ENCODE measurements at places on chromosomes 2 and 18. TPM values are rescaled to one million over a fixed set of nuclear protein-coding genes. Genes with fewer than 3 reads are reported as not detected.
A peak's percentile ranks its signal among the peaks of the same experiment; 100 is the strongest.

GRCh38 chr2:43736637-43737036, 37.2 kb upstream of the DYNC2LI1 start:
- no peak for DNase-seq

DNA sequence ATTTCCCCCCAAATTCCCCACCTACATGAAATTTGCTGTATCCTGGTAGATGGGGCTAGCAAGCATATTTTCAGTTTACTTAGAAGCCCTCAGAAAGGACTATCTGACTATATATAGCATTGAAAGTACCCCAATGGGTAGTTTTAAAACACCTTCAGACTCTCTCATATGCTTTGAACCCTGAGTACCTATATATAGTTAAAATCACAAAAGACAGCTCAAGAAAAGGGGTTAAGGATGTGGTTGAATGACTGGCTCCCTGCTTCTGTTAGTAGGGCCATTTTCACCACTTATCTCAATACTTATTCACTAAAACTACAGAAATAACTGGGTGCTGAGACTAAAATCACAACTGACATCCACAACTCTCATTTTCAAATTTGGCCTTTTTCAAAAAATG, 18.5 kb downstream of the WDPCP start:
- no peak for DNase-seq

DNA sequence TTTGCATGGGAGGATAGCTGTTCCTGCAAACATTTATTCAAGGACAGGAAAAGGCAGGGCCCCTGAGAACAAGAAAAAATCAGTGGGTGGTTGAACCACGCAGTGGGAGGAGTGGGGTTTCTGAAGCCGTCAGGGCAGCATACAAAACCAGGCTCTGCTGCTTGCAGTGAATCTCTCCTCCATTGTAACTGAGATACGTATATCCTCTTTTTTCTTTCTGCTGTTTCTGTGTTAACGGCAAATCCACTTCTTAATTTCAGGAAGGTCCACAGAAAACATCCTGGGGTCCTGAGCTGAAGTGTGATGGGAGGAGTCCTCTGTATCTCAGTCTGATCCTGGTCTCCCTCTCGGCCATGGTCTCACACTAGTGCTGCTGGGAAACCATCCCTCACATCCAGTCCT, 27.2 kb upstream of the KCNF1 start:
- DNase-seq = no peak

DNA sequence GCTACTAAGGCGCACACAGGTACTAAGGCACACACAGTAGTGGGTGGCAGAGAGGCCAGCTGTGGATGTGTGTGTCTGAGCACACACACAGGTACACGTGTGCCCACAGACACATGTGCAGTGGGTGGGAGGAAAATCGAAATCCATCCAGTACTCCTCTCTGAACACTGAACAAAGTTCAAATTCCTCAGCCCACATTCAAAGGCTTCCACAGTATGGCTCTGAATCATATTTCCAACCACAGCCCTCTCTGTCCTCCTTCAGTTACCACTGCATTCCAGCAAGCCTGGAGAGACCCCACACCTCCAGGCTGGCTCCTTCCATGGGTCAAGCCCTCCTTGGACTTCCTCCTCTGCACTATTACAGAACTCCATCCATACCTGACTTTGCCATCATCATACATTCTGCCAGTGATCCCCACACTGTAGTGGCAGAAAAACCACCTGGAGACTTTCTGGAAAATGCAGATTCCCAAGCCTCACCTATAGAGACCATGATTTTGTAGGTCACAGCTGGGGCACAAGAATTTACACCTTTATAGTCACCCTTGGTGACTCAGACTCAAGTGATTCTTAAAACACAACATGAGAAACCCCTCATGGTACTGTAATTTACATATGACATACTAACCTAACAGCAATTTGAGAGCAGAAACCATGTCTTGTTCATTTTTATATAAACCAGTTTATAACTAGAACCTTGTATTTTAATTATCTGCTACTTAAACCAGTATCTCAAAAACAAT, 31.4 kb downstream of the EPG5 start:
- no peak for DNase-seq

DNA sequence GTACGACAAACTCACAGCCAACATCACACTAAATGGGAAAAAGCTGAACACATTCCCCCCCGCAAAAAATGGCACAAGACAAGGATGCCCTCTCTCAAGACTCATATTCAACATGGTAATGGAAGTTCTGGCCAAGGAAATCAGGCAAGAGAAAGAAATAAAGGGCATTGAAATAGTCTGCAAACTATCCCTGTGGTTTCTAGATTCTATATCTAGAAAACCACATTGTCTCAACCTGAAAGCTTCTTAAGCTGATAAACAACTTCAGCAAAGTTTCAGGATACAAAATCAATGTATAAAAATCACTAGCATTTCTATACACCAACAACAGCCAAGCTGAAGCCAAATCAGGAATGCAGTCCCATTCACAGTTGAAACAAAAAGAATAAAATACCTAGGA, 294.6 kb upstream of the CYP26B1 start:
- no peak for DNase-seq

DNA sequence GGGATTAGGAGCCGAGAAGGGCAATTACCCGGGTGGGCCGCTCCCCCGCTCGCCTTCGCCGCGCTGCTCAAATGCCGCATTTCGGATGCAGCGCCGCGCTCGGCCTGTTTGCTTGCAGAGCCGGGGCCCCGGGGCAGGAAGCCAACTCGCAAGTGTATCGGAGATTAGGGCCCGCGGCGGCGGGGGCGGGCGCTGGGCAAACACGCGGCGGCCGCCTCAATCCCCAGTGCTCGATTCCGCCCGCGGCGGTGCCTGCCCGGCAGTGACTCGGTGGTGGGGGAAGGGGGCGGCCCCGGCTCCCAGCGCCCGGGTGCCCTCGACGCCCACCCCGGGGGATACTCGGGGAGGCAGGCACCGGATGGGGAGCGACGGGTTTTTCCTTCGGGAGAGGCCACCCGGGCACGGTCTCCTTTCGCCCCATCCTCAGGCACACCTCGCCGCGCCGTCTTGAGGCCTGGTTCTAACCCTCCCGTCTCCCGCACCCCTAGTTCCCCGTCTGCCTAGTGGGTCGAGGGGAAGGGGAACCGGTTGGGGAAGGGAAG, 26.6 kb upstream of the NOTO start:
- peak; percentile 48 for DNase-seq

GRCh38 chr2:62803961-62804360, 98.4 kb downstream of the EHBP1 start:
- no peak for DNase-seq

DNA sequence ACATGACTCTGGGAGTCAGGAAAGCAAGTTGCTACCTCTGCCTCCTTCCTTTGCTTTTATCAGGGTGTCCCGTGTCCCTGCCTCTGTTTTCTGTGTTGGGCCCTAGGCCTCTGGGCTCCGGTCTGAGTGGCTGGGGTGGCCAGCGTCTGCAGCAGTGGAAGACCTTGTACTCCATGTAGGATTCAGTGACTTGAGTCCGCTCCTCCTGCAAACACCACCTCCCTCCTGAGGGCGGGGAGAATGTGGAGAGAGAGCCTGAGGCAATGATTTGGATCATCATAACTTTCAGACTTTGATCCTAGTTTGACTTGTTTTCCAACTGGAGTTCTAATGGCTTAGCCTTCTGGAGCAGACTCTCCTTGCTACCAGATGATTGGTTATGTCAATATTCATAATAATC, 30.8 kb downstream of the ATP6V1C2 start:
- no peak for DNase-seq

- DNase-seq = no peak
These were observed 1.4 kb downstream of the C1QL2 start for GRCh38 chr2:119156891-119157773.

- no peak for DNase-seq
These were observed 80.4 kb downstream of the LIMS1 start for GRCh38 chr2:108614659-108615058.

- no peak for DNase-seq
These were observed 123.6 kb upstream of the EFEMP1 start for GRCh38 chr2:56047136-56047535.

DNA sequence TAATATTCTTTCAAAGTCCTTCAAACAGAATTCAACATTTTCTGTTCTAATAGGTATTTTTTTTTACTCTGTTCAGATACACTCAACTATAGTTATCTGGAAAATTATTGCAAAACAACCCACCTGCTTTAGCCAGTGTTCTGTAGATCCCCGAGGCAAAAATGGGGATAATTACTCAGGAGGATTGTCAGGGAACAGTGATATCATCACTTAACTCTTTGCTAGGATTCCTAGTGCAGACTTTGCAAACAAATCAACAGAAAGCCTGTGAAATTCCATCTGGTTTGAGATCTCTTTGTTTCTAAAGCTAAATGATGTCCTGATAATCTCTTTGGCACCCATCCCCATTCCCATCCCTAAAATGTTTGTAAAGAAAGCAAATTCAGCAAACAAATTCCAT, 413.6 kb upstream of the MEIS1 start:
- DNase-seq = no peak

- DNase-seq = no peak
These were observed 122.5 kb downstream of the ERBB4 start for GRCh38 chr2:212416086-212416485.

- no peak for DNase-seq
These were observed 1597.9 kb upstream of the ACVR2A start for GRCh38 chr2:146246736-146247523.

DNA sequence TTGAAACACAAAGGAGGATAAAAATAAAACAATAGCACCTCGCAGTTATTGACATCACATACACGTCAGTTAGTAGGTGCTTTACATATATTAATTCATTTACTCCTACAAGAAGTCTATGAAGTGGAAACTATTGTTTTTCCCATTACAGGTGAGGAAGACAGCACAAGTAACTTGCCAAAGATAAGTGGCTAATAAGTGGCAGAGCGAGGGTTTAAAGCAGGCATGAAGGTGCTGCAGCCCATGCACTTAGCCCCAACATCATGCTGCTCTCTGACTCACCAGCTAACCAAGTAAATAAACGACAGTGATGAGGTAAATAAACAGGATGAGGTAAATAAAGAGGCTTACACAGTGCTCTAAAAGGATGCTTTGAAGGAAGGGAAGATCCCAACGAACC, 498.6 kb upstream of the ZEB2 start:
- DNase-seq = no peak

DNA sequence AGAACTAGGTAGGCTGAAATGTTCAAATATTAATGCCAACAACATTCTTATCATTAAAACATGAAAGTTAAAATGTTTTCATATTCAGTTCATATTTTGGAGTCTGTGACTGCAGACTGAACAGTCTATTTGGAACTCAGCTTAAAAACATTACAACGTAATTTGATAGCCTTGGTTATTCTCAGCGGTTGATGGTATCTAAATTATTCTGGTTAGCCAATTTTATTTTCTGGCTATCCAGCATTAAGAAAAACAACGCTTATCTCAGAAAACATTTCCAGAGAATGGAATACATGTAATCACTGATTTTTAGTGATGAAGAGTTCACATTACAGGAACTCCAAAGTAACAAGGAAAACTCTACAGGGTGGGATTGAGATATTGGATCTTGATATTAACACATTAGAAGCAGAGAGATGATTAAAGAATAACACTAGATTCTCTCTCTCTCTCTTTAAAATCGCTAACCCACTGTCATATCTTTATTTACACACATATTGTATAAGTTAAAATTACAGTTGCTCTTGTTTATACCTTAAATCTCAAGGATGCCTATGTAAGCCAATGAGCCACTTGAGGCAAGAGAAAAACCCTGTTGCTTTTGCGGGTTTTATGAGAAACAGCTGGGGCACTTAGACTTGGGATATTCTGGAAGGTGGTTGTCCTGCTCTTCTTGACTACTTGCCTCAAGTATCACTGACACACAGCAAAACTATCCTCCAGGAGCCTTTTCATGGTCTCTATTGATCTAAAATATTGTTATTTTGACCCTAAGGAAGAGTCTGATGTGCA, 84.9 kb downstream of the ICOS start:
- no peak for DNase-seq

- peak; percentile 33 for DNase-seq
These were observed 41.7 kb downstream of the ATOH8 start for GRCh38 chr2:85795331-85796045.

GRCh38 chr18:9824952-9825371, 60.8 kb upstream of the TXNDC2 start:
- DNase-seq = no peak

The CROCC2 gene
- not detected for total RNA-seq

The SLC16A14 gene
- 52.7 TPM for total RNA-seq

The PDE11A gene
- total RNA-seq = 14.3 TPM

The CD207 gene
- total RNA-seq = not detected

The RNF25 gene
- total RNA-seq = 14.9 TPM

The MAB21L4 gene
- not detected for total RNA-seq

The ALPG gene
- not detected for total RNA-seq

The ATP8B1 gene
- total RNA-seq = 2.3 TPM

The CAB39 gene
- 98.3 TPM for total RNA-seq

The IL36G gene
- total RNA-seq = not detected

All from cerebellum (tissue), 4 donors.